NCI-H524 (cell line): ENCODE measurements at places on chromosomes 4 and X.

GRCh38 chr4:42460043-42460442 lies 62.8 kb downstream of the SHISA3 start:
- no peak for DNase-seq

DNA sequence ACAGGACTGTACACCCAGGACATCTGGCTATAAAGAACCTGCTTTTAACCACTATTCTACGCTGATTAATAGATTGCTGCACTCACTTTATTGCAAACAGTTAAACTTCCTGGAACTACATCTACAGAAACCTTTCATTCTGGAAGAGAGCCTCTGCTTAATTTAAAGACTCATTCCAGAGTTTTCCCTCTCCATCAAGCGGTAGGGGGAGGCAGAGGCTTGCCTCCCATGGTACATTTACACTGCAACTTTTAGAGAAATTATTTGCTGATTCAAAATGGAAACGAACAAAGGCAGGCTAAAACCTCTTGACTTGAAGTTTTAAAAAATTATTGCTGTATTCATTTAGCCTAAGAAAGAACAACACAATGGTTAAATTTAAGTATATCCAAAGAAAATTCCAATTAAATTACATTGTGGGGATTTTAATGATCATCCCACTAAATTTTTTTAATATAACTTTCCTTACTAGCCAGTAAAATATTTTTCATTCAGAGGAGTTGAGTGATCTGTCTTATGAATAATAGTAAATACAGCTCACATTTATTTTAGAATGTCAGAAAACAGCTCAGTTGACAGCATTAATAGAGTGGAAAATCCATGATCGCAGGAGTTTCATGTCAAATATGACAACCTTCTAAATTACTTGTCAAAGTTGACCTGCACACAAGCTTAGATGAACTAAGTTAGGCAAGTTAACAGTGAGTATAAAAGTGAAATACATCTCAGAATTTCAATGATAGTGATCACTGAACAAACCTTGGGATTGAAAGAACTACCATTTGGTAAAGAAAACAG lies 46.3 kb upstream of the PCDH10 start:
- DNase-seq, result no peak

DNA sequence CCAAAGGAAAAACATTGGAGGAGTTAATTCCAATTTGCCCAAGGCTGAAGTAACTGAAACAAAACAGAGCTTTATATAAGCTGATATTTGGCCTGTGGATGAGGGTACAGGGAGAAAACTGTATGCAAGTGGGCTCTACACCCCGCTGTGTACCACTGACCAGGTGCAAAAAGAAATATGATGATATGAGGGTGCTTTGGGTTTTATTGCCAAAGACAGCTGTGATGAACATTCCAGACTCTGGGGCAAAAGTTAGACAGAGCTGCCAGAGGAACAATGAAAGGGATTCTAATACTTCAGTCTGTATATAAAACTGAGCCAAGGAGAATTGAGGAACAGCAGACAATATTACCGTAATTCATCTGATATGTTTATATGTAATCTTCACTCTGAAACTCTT lies 117.4 kb downstream of the MID1 start:
- no peak for DNase-seq

- no peak for DNase-seq
These were observed 95.6 kb upstream of the WDR17 start for GRCh38 chr4:175970072-175970471.

- no peak for DNase-seq
These were observed 31.8 kb upstream of the CWH43 start for GRCh38 chr4:48954314-48954713.

GRCh38 chrX:150038315-150038714 lies 100.0 kb upstream of the EOLA2 start:
- no peak for DNase-seq

GRCh38 chr4:154041640-154042039 lies 252.8 kb upstream of the SFRP2 start:
- DNase-seq, result no peak

DNA sequence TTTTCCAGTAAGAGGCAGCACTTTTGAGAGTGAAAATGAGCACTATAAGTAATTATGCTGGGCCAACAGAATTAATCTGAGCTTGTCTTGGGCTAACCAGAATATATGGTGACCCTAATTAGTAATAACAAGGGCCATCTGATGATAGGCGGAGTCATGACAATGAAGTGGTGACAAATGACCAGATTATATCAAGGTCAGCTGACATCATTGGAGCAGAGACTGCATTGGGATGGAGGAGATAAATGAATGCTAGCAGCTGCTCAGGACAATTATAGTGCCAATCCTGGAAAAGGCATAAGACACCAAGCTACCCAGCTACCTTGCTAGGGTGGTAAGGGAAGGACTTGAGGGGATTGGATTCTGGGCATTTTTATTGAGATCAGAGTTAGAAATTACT lies 1548.7 kb downstream of the RPA4 start:
- peak; percentile 15 for DNase-seq

DNA sequence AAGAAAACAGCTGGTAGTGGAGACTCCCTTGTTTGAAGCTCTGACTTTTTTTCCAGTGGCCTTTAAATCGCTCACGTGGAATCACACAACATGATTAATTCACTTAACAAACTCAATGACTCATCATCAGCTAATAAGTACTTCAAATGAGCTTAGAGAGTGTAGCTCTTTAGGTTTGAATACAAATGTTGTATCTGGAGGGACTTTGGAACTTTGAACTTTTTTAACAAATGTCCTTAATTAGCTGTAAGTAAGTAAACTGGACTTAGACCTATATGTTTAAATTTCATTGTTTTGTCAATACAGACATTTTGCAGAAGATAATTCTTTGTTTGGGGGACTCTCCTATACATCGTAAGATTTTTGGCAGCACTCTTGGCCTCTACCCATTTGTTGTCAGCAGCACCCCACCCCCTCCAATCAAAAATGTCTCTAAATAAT lies 581.1 kb downstream of the SPRY1 start:
- DNase-seq, result peak; percentile 24

- DNase-seq, result no peak
These were observed 176.4 kb downstream of the BMPR1B start for GRCh38 chr4:94934201-94934600.

DNA sequence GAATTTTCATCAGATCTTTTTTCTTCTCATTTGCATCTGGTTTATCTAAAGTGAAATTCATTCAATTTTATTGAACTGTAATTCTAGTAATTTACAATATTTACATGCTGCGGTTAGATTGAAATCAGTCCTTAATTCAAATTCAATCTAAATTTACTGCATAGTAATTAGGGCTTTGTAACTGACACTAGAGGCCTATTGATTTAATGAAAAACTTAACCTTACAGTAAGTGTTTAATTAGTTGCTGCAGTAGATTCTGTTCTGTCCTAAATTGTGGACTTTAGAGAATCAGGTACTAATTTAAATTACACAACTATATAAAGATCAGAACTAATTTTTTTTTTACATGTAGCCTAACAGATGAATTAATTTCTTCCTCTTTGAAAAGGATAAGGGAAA lies 758.8 kb upstream of the TENM3 start:
- no peak for DNase-seq

GRCh38 chr4:3709061-3709845 lies 56.9 kb upstream of the ADRA2C start:
- DNase-seq, result no peak

- DNase-seq, result no peak
These were observed 281.5 kb downstream of the USP46 start for GRCh38 chr4:52377563-52377962.

- DNase-seq, result no peak
These were observed 35.1 kb downstream of the TMLHE start for GRCh38 chrX:155577682-155578081.

DNA sequence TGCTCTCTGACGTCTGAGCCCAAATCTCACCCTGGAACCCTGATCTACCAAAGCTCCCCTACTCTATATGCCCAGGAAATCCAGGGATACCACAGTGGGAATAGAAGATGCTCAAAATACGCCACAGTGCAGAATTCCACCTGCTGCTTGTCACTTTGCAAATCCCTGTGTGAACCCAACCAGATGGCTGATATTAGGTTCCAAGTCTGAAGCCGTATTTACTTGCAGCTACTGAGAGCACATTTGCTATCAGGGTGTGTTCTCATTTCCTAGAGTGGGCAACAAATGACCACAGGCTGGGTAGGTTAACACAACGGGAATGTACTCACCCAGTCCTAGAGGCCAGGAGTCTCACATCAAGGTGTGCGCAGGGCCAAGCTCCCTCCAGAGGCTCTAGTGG lies 126.8 kb downstream of the MXRA5 start:
- DNase-seq, result peak; percentile 42

GRCh38 chrX:30308263-30309138 lies 689 bp downstream of the NR0B1 start:
- peak; percentile 82 for DNase-seq

DNA sequence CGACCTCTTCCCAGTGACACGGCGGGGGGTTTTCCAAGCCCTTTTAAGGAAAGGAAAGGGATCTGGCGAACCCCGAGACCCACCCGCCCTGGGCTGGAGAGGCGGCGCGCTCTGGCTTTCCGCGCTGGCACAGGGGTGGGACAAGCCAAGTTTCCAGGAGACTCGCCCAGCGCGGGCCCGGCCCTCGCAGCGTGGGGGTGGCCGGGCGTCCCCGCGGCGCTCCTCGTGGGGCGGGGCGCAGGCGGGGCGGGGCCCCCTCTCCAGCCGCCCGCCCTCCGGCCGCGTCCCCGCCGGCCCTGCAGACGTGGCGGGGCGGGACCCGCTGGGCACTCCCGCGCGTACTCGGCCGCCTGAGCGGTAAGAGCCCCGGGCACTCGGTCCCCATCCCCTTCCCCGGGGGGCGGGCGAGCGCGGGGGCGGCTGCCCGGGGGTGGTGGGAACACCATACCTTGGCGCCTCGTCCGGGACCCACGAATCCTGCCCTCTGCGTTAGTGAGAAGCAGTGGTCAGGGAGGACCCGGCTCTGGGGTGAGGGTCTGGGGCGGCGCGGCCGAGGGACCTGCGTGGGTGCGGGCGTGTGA lies at the start of gene FAM114A1:
TSS of gene FAM114A1 (plus strand) at position 329 of the 581 bp plus-strand sequence. CDS start 10,273 bp downstream, outside the sequence.
- DNase-seq, result peak; percentile 30

DNA sequence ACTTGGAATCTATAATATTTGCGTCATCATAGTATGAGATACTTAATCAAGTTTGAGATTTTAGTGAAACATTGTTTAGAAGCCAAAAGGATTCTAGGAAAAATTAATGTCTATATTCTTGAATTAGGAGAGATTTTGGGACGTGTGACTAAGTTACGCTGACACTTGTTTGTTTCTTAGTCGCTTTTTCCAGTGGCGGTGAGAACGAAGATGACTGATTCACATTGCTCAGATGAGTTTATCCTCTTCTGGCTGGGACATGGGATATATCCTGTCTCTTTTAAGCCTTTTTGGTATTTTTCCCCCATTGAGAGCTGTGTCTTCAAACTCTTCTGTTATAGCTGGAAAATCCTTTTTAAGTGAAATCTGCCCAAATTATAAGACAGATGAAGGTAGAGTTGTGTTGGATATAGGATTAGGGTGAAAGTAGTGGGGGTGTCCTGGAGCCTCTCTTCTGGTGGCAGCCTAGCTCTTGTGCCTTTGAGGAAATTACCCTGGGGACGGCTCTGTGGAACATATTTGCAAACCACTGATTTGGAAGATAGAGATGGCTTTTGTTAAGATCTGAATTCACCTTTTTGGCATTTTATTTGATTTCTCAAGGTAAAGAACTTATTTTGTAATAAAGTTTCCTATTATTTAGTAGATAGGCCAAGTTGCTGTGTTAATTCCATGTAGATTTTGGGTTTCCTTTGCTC lies 49.7 kb downstream of the HTT start:
- no peak for DNase-seq

GRCh38 chr4:111283066-111283677 lies 660.3 kb upstream of the PITX2 start:
- peak; percentile 41 for DNase-seq

DNA sequence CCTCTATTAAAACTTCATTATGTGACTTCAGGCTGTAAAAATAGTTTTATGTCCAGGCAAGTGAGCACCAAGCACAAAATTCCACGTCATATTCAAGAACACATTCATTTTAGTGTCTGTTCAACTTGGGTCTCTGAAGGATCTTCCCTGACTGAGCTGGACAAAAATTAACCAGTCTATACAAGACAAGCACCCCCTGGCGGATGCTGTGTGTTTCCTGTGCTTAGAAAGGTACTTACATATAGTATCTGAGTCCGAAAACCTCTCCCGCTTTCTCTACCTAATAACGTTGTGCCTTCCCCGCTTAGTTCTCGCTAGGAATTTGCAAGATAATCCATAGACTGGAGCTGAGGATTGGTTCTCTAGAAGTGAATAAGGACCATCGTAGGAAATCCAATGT lies 2214.5 kb upstream of the TENM3 start:
- no peak for DNase-seq

DNA sequence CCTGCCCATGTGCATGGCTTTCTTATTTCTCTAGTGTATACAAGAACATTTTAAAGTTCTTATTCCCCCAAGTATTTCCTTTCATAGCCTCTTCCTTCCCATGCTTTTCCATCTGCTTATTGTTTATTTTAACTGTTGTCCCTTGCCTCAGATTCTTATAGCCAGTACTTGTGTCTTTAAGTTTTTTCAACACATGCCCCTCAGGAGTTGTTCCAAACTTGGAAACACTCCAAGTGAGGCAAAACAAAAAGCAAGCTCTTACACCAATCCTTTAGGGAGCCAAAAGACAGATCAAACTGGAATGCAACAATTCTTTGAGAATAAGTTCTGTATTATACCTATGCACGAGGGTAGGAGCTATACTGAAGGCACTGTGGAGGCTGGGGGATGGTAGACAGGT lies 222.0 kb upstream of the STK26 start:
- DNase-seq, result no peak

DNA sequence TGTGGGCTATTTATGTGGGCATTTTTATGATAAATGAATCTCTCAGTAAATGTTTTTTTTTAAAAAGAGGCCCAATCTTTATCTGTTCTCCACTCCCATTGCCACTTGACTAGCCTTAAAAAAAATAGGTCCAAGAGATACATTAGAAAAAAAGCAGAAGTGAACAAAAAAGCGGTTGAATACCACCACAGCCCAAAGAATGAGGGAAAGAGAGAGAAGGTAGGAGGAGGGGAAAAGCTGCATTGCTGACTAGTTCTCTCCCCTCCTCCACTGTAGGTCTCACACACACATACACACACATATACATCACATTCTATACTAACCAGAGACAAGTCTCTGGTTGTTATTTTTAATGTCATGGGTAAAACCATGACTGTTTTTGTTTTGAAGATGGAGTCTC lies 95.8 kb upstream of the IL13RA1 start:
- DNase-seq, result no peak

DNA sequence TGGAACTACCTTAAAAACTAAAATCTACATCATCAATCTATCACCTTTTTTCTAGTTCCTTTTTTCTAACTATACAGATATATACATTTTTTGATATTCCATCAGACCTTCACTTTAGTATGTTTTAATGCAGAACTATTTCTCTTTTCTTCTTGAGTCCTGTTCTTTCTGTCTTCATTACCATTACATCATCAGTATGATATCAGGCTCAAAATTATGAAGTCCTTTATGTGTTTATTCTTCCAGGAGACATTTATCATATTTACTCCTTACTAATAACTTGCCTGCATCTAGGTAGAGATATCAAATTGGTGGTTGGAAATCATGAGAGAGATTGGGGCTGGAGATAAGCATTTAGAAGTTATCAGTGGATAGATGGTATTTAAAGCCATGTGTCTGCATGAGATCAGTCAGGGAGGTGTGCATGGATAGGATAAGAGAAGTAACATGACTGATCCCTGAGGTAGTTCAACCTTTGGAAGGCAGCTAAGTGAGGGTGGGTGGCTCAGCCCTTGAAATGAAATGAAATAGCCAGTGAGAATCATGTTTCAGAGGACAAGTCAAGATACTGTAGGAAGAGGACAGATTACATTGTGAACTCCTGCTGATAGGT lies 43.1 kb downstream of the MRPL1 start:
- no peak for DNase-seq

GRCh38 chr4:149095811-149096210 lies 653.6 kb upstream of the NR3C2 start:
- no peak for DNase-seq

- DNase-seq, result peak; percentile 68
These were observed 250.7 kb downstream of the NAP1L3 start for GRCh38 chrX:93422693-93423092.
